ENCODE measurements at places on chromosomes 1 and 21. TPM values are rescaled to one million over a fixed set of nuclear protein-coding genes. Genes with fewer than 3 reads are reported as not detected.

Gene CLCA1
- total RNA-seq = 0.36 TPM

Gene IQGAP3
- total RNA-seq = 28.6 TPM

Gene MYOC
- total RNA-seq = not detected

Gene FTCD
- total RNA-seq = 4.6 TPM

Gene CNTN2
- 0.18 TPM for total RNA-seq

Gene PTCH2
- 1.5 TPM for total RNA-seq

Gene GJA4
- total RNA-seq = 6.9 TPM

Gene LIN9
- 9.5 TPM for total RNA-seq

Gene TAS1R1
- total RNA-seq = 0.25 TPM

Gene KANK4
- total RNA-seq = 0.70 TPM
